Stimulated activated CD4-positive, alpha-beta T cell treated with anti-CD3 and anti-CD28 coated beads, Interleukin-1b, Interleukin-23, amount 100 ng/mL, for 24 hours (primary cell): ENCODE measurements at places on chromosomes 5 and 9.

DNA sequence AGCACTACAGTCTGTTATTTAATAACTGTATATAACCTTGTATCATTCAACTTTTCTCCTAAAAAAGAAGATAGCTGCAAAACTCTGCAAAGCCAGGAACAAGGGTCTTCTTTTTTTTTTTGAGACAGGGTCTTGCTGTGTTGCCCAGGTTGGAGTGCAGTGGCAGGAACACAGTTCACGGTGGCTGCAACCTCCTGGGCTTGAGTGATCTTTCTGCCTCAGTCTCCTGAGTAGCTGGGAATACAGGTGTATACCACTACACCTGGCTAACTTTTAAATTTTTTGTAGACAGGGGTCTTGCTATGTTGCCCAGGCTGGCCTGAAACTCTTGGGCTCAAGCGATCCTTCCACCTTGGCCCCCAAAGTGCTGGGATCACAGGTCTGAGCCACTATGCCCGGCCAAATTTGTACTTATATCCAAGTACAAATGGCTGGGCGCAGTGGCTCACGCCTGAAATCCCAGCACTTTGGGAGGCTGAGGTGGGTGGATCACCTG, 19.2 kb downstream of the RIOK2 start:
- no peak for DNase-seq

- no peak for DNase-seq
These were observed 269.4 kb upstream of the IRX1 start for GRCh38 chr5:3325972-3326840.

- DNase-seq = no peak
These were observed 43.7 kb upstream of the SLIT3 start for GRCh38 chr5:169344629-169345028.

- DNase-seq = no peak
These were observed 297.2 kb downstream of the SPOCK1 start for GRCh38 chr5:137201876-137202275.

- DNase-seq = no peak
These were observed 40.8 kb downstream of the LIFR start for GRCh38 chr5:38515646-38516045.

DNA sequence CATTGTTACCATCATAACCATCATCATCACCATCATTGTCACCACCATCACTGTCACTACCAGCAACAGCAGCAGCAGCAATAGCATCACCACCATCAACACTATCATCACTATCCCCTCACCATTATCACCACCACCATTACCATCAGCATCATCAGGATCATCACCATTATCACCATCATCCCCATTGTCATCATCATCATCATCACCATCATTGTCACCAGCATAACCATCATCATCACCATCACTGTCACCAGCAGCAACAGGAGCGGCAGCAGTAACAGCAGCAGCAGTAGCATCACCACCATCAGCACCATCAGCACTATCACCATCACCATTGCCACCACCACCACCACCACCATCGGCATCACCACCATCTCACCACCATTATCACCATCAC, 48.4 kb downstream of the S1PR3 start:
- DNase-seq = no peak

DNA sequence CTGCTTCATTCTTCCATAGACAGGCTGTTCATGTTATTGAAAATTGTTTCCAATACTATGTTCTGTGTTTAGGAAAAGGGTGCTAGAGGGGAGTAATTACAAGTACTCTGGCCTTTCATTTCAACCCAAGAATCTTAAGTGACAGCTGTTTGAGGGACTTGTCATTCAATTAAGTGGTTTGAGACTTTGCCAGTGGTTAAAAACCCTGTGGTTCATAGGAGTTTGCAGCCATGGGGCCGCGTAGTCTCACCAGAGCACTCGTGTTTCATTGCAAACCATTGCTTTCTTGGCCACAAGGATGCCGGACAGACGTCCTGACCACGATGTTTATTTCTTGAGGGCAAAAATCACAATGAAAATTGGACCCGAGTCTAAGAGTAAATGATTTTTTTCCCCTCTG, 248.8 kb downstream of the NNT start:
- DNase-seq = no peak

GRCh38 chr5:115946655-115947054, 15.6 kb upstream of the LVRN start:
- no peak for DNase-seq

GRCh38 chr5:4185127-4185526, 589.5 kb downstream of the IRX1 start:
- DNase-seq = no peak

- no peak for DNase-seq
These were observed 29.2 kb upstream of the IL13 start for GRCh38 chr5:132628814-132629213.

DNA sequence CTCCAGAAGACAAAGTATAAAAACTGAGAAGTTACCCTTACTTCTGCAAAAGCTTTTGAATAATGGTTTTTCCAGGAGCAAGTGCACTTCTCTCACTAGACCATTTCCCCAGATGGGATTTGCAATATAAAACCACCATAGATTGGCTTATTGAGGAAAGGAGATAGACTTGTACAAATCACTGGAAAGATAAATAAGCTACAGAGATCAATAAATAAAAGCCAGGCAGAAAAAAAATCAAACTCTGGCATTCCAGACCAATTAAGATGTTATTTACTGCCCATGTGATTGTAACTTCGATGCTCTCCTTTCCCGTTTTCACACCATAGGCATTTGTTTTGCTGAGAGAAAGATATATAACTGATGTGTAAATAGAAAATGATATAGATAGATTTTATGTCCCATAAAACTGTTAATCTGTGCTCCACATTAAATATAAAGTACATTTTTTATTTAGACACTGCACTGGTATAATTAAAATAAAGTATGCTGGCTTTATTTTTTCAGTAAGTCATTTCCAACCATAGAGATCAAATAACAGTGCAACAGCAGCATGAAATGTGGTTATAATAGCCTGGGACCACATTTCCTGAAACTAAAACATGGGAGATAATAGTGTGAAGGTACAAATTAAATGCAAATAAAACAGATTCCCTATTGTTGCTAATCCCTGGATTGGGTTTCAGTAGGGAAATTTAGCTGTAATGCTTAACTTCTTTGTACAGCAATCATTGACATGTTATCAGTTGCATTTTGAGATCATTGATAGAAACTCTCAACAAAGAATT, 177.7 kb downstream of the NR2F1-AS1 start:
- DNase-seq = no peak

DNA sequence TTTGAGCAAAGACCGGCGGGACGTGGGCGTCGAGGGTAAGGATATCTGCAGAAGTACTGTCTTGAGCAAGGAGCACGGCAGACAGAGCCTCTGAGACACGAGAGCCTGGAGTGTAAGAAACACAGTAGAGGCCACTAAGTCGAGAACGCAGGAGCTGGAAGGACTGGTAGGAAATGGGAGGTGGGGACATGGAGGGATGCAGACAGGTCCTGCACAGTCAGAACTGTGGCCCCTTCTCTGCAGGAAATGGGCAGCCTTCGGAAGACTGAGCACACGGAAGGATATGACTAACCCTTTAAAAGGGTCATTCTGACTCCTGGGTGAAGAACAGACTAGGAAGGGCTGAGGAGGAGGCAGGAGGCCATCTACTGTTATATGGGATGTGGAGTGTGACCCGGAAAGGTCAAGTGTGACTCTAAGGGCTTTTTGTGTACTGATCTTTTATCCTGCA, 1.4 kb upstream of the CAMSAP1 start:
- no peak for DNase-seq

DNA sequence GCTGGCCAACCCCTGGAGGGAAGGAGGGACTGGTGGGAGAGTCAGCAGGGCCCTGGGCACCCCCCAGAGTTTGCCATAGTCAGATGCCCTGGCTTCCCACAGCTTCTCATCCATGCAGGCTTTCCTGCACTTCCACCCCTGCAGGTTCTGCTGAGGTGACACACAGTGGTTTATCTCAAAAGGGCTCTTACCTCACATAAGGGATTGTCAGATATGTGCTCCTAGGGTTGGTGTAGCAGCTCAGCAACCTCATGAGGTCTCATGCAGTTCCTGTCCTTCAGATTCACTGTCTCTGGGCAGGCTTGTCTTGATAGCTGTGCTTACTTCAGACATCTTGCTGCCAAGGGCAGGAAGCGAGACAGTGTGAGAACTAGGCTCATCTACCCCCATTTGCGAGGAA, 143.4 kb downstream of the KDM4C start:
- DNase-seq = no peak

DNA sequence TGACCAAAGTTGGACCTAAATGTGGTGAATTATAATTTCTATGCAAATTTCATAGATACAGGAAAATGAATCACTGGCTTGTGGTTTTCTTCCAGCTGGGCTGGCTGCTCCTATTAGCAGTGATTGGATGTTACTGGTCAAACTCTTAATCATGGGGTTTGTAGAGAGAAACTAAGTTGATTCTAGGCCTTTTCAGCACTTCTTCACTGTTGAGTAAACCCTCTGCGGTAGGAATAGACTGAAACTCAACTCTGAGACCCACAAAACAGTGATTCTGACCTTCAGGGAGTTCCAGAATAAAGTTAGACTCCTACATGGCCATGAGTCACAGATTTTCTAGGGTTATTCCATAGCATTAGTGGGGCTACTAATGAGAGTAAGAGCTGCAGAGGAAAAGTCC, 47.9 kb upstream of the FKTN start:
- no peak for DNase-seq

DNA sequence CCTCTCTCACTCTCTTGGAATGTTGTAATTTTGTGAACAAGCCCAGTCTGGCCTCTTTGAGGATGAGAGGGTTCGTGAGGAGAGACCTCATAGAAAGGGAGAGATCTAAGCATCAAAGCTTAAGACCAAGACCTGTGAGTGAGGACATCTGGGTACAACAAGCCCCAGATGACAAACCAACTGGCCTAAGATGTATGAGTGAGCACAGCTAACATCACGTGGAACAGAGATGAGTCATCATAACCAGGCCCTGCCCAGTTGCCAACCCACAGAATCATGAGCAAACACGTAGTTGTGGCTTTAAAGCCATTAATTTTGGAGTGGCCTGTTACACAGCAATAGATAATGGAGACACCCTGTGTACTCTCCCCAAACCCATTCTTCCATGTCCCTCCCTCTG, 439.1 kb upstream of the KIF2A start:
- DNase-seq = no peak

GRCh38 chr5:154506049-154506715, 28.2 kb upstream of the HAND1 start:
- DNase-seq = no peak

DNA sequence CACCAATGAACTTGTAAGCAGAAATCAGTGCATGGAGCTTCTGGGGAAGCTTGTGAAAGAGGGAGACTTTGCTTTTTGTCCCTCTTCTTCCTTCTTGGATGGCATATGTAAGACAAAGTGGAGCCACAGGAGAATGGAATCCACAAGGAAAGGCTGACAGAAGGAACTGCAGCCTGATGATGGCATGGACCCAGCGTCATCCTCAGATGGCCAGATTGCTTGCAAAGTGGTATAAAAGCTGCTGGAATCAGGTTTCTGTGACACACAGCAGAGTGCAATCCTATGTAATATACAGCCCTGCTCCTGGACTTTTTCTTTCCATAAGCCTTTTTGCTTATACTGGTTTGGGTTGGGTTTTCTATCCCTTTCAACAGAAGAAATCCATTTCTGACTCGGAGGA, 31.4 kb upstream of the SPARC start:
- no peak for DNase-seq

- DNase-seq = no peak
These were observed at the start of gene NIPAL4 for GRCh38 chr5:157459715-157460599. NIPAL4 (plus strand) TSS chr5:157460213; CDS start chr5:157460321, 108 bp downstream.

DNA sequence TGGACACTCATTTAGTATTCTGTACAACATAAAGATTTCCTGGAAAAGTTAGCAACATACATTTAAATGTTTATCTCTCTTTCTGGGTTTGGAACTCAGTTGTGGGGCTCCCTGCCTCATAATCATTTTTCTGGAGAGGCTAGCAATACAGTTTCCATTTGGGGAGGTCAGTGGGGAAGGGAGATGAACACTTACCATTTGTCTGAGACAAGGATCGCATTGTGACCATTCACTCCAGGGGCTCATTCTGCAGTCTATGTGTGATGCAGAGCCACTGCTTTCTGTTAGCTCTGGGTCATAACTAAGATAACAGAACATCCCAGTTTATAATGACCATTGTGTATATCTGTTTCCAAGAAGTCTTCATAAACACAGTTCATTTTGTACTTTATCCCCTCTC, 22.4 kb downstream of the C9 start:
- DNase-seq = no peak

DNA sequence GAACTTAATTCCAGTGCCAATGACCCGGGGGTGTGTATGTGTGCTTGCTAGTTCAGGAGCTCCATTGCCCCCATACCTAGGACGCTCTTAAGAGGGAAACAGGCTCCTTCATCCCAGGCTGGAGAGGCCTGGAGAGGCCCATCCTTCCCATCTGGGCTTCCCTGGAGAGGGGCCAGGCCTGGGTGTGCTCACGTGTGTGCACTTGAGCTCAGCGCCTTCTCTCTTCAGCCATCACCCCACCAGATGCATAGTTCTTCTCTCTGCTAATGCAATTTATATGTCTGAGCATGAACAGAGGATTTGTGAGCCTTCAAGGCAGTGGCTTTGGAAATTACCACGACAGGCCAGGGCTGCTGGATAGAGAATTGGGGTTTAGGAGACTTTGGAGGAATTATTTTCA, 48.6 kb upstream of the SHB start:
- no peak for DNase-seq

- no peak for DNase-seq
These were observed 5.7 kb downstream of the MEGF10 start for GRCh38 chr5:127296321-127296720.
